ENCODE measurements at places on chromosomes 16 and 17. TPM values are rescaled to one million over a fixed set of nuclear protein-coding genes. Genes with fewer than 3 reads are reported as not detected.

Gene BRICD5
- total RNA-seq = 1.7 TPM

Gene C17orf75
- 21.0 TPM for total RNA-seq

Gene KRT32
- not detected for total RNA-seq

Gene PRSS53
- total RNA-seq = 0.52 TPM

Gene GPR179
- total RNA-seq = under 0.01 TPM

Gene KRT20
- total RNA-seq = not detected

Gene SNAI3
- 0.05 TPM for total RNA-seq

Gene TAT
- total RNA-seq = not detected

Gene RSL1D1
- 173 TPM for total RNA-seq

Gene CPNE7
- 45.5 TPM for total RNA-seq

Gene CRYBA1
- not detected for total RNA-seq

Gene DYNLRB2
- total RNA-seq = 7.2 TPM

Gene KRTAP2-3
- total RNA-seq = 5.9 TPM

Gene FBXO39
- total RNA-seq = not detected

Gene SULT1A2
- total RNA-seq = not detected

Gene TSPAN10
- 0.87 TPM for total RNA-seq

Gene ADAD2
- 0.35 TPM for total RNA-seq

Gene GJC1
- total RNA-seq = 43.2 TPM

Gene CDH16
- total RNA-seq = 414 TPM

Gene LSM12
- total RNA-seq = 42.2 TPM

Gene SOST
- not detected for total RNA-seq

Gene MYO15B
- total RNA-seq = 3.8 TPM

Gene EVPLL
- total RNA-seq = not detected

Gene FBXL16
- 0.40 TPM for total RNA-seq

Measured in renal cortical epithelial cell (primary cell).